ENCODE measurements at places on chromosomes 16 and 17.

GRCh38 chr17:74210191-74211140 is 2.9 kb upstream of the TTYH2 start:
- peak; percentile 54 for DNase-seq

GRCh38 chr17:76585649-76586593 is at the start of gene ST6GALNAC2:
Gene ST6GALNAC2 (minus strand): TSS chr17:76585860. CDS start chr17:76585808, 52 bp downstream.
- DNase-seq, result peak; percentile 29

DNA sequence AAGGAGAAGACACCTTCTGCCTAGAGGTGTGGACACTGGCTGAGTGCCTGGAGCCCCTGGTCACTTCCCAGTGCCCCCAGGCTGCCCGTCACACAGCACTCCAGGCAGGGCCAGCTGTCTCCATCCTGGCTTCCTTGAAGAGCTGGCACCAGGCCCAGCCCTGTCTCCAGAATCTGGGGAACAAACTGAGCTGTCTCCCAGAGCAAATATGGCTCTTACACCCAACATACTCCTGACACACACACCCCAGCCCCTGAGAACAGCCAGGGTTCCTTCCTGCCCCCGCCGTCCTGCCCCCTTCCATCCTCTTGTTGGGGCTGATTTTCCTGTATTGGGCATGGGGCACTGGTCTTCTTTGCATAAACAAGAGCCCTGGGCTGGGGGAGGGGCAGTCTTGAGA is 9.1 kb downstream of the NHERF1 start:
- DNase-seq, result no peak

DNA sequence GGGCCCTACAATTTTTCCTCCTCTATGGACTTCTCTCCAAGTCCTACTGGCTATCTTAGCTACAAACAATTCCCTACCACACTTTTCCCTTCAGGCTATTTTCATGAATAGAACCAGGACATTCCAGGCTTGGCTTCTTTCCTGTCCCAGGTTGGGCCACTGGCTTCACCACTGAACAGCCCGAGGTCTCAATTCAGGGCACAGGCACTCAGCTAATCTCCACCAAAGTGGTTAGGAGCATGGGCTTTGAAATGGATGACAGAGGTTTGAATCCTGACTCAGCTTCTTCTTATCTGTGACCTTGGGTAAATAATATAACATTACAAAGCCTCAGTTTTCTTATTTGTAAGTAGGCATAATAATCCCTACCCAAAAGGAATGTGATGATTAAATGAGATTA is 50.9 kb upstream of the ZNF629 start:
- no peak for DNase-seq

DNA sequence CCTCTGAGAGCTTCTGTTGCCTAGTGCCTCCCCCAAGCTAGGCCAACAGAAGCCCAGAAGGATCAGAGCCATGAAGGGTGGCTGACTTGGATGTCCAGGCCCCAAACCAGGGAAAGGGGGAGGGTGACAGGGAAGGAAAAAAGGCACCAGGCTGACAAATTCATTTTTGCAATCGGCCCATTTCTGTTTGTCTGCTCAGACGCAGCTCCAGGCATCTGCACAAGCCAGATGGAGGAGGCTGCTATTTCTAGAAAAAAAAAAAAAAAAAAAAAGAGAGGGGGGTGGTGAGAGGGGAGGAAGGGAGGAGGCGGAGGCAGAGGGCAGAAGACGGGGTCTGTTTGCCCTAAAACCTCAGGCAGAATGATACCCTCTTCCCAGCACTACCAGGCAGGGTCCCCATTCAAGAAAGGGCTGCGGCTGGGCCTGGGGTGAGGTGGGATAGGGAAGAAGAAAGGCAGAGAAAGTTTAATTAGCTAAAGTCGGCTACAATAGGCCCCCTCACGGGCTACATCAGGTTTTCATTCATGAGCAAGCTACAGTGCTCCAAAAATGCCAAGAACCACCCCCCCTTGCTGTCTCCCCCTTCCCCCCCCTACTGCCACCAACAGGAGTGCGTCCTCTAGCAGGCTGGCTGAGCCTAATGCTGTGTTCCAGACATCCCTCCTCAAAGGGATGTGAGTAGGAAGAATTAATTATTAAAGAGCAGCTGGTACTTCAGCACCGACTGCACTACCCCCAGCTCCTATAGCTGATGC is 2.4 kb downstream of the HDAC5 start:
- no peak for DNase-seq

GRCh38 chr17:77315551-77316190 is 174.9 kb downstream of the SEC14L1 start:
- DNase-seq, result no peak

GRCh38 chr17:12463102-12463501 is 202.6 kb upstream of the MYOCD start:
- peak; percentile 19 for DNase-seq

- no peak for DNase-seq
Measured at GRCh38 chr17:66343531-66344078, 41.2 kb downstream of the PRKCA start.

- no peak for DNase-seq
Measured at GRCh38 chr17:8339540-8339939, at the start of gene ODF4. Gene ODF4 (plus strand): TSS chr17:8339840. CDS start chr17:8340052, 212 bp downstream.

DNA sequence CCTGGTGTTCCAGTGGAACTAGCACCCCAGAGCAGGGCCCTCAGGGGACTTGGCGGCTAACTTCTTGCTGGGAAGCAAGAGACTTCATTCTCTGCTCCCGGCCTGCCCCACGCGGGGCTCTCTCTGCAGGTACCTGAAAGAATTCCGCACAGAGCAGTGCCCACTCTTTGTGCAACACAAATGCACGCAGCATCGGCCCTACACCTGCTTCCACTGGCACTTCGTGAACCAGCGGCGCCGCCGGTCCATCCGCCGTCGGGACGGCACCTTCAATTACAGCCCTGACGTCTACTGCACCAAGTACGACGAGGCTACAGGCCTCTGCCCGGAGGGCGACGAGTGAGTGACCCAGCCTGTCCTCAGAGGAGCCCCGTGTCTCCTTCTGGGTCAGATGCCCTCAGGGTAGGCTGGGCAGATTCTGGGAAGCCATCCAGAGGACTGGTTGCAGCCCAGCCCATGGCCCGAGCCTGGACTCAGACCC is 25.1 kb downstream of the UNK start:
- DNase-seq, result no peak

DNA sequence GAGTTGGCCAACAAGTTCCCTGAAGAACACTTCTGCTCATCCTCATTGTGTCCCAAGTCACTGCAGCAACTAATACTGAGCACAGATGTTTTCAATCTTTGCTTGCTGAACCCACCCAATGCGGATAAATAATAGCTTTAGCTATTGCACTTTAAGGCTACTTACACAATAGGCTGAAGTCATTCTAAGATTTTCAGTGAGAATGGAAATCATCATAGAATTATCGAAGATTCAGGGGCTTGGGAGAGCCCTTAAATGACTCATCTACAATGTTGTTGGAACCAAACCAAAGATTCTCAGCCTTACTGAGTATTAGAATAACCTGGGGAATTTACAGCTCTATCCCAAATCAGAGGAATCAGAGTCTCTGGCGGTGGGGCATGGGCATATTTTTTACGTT is 51.2 kb downstream of the SYCE1L start:
- DNase-seq, result no peak

DNA sequence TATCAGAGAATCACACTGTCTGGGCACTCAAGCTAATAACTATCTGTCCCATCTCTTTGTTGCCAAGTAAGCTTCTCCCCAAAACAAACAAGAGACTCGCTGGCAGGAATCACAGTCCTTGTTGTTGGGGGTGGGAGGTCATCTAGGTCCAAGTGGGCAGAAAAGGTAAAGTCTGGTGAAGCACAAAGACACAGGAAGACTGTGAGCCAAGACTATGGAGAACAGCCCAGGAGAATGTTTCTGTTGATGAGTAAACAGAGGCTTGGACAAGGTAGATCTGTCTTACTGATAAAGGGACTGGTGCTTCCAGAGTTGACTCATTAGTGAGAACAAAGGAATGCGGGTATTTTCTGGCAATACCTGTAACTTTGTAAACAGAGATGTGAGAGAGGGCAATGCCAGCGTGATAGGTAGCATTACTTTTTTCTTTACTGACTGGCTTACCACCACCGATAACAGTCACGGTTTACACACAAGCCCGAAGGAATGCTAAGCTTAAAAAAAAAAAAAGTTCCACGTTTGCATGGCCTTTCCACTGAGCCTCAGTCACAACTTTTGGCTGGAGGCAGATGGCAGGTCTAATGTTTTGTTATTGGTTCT is 11.5 kb upstream of the MMD start:
- DNase-seq, result no peak

DNA sequence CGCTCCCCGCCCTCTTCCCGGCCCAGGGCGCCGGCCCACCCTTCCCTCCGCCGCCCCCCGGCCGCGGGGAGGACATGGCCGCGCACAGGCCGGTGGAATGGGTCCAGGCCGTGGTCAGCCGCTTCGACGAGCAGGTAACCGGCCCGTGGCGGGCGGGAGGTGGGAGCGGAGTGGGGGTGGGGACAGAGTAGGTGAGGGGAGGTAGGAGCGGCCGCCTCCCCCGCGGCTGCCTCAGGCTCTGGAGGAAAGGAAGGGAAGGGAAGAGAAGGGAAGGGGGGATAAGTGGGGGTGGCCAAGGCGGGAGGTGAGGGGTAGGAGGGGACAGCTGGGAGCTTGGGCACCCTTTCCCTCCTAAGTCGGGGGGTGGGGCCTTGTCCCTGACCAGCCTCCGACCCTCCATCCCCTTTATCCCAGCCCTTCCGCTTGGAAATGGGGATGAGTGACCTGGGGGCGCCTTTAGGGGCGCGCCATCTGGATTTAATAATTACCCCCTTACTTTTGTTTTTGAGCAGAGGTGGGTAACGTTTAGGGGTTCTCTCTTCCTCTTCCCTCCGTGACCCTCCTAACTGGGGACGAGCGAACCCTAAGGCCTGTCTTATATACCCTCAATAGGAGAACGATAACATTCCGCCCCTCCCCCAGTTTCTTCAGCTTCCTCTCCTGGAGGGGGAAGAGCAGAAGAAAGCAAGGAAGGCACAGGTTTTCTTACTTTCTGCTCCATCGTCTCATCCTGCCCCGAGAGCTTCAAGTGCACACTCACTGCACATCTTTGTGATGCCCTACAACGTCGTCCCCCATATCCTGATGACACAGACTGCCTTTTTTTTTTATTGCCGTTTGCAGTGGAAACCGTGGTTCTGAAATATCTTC is 694 bp downstream of the NF1 start:
- DNase-seq, result peak; percentile 38

DNA sequence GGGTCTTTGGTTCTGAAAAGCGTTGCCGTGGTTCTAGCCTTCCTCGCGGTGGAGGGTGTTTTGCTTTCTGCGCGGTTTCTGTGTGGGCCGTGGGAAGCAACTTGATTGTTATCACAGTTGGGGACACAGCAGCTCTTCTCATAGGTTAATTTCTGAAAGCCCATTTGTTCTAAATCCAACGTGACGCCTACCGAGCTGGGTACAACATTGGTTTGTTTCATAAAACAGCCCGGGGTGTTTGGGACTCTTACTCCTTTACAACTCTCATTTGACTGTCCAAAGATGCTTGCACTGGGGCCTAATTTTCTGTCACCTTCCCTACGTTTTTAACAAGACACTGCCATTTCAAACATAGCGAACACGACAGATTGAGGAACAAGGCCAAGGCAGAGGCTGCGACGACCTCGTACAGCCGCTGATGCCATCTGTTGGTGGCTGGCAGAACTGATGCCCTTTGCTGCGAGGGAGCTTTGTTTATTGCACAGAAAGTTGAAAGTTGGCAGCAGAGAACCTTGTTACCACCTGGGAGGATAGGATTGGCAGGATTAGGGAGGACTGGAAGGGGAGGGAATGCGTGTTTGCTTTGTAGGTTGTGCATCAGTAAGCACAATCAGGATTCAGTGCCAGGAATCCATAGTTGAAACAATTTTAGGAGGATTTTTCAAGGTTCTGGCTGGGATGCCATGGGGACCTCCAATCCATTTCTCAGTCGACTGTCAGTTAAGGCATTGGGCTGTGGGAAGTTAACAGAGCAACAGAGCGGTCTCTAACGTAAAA is 98.3 kb downstream of the PITPNC1 start:
- peak; percentile 80 for DNase-seq

DNA sequence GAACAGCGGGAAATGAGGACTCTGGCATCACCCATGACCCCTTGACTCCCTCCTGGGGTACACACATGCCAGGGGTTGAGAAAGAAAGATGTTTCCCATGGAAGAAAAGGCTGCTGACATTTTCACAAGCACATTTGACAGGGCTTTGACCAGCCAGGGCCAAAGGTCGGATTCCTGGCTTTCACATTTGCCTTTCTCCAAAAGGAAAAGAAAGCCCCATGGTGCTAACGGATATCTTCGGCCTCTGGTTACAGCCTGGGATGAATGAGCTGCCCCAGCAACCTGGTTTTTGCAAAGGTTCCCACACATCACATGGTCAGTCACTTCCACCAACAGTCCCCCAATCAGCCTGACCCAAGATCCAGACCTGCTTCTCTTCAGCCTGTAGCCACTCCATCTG is 478.2 kb upstream of the CDH11 start:
- DNase-seq, result no peak

- no peak for DNase-seq
Measured at GRCh38 chr17:20797292-20797691, 217.8 kb downstream of the CDRT15L2 start.

DNA sequence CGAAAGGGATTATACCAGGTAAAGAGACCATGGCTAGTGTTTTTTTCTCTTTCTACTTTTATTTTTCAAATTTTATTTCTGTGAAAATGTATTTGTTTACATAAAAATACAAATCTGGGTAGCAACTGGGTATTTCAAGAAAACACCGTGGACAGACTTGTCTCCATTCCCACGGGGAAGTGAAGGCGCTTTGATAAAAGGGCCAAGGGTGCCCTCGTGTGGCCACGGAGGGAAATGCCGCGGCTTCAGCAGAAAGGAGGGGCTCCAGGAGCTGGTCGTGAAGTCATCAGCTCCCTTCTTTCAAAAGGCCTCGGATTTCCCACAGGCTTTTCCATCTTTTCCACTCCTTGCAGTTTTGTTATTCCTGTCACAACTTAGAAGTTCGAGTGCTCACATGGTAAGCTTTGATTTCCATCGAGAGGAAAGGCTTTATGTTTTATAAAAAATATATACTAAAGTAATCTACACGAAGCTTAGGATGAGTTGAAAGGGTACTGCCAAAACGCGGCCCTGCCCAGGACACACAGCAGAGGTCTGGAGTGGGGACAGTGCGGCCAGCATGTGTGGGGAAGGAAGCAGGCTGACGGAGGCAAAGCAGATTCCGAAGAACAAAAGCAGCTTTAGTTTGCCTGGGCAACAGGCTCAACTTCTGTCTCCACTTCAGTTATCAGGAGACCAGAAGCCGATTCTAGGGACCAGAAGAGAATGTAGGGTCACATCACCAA is 15.3 kb upstream of the MNT start:
- DNase-seq, result peak; percentile 85

DNA sequence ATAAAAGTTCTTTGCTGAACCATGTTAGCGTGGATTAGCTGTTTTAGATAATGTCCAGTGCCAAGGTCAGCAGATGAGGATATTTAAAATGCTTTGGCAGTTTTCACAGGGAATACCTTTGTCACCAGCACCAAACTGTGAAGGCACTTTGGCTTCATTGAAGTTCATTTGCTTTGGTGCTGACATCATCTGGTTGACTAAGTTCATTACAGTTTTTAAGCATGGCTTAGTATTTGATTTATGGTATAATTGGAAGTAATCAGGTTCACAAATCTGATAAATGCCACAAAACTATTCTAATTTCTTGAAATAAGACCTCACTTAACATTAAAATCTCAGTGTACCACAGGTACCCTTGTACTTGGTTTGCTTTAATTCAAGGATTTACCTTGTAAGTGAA is 4.3 kb downstream of the GID4 start:
- no peak for DNase-seq
